Activated T-cell treated with anti-CD3 and anti-CD28 coated beads for 48 hours (primary cell): ENCODE measurements at places on chromosomes 16 and 17.

DNA sequence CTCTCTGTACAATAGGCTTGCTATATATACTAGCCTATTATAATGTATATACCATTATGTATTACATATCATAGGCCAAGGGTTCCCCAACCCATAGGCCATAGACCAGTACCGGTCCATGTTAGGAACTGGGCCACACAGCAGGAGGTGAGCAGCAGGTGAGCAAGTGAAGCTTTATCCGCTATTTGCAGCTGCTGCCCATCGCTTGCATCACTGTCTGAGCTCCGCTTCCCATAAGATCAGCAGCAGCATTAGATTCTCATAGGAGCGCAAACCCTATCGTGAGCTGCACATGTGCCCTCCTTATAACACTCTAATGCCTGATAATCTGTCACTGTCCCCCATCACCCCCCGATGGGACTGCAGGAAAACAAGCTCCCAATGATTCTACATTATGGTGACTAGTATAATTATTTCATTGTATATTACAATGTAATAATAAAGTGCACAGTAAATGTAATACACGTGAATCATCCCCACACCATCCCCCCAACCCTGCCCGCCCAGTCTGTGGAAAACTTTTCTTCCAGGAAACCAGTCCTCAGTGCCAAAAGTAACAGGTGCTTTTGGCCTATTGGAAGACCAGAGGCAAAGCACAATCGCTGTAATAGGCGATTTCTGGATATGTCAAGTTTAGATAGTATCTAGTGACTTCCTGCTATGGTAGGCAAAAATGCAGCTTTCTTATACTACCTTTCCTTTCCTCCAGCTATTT lies 84.1 kb downstream of the MYH11 start:
- DNase-seq: no peak

- no peak for DNase-seq
Observed at GRCh38 chr16:5393070-5393469, 295.5 kb upstream of the EEF2KMT start.

- no peak for DNase-seq
Observed at GRCh38 chr16:10410469-10410868, 24.6 kb downstream of the ATF7IP2 start.

DNA sequence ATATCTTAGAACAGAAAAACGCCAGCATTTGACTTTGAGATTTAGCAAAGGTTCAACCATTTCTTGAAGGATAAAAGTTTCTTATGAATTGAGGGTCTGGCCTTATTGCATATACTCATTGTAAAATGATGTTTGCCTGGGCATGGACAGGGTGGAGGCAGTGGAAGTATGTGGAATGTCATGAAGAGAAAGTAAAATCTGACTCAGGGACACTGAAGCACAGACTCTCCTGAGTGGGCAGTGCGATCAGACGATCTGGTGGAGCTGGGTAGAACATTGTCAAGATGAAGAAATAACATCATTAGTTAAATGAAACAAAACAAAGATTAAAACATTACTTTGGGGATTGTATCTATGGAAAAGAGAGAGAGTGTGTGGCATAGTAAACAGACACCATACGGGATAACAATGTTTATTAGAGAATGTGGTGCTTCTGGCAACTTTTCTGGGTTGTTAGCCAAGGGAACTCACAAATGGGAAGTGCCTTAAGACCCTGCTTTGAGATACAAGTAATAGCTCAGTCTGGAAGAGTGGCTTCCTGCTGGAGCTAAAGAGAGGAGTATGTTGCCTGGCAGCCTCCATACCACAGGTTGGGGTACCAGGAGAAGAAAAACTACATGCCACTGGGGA lies 4.4 kb downstream of the MAP3K3 start:
- no peak for DNase-seq

DNA sequence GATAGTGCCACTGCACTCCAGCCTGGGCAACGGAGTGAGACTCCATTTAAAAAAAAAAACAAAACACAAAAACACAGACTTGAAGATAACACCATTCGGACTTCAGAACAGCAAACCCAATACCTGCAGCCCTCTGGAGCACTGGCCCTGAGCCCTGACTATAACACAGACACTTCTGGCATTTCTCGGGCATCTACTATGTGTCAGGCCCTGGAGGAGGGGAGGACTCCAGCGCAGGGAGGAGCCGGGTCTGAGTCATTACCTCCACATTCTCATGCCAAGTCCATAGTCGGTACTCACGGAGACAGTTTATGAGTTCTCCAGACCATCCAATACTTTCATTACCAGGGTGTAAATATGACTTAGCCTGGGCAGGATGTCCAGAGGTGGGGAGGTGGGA lies 48.8 kb downstream of the PITPNM3 start:
- DNase-seq: no peak

DNA sequence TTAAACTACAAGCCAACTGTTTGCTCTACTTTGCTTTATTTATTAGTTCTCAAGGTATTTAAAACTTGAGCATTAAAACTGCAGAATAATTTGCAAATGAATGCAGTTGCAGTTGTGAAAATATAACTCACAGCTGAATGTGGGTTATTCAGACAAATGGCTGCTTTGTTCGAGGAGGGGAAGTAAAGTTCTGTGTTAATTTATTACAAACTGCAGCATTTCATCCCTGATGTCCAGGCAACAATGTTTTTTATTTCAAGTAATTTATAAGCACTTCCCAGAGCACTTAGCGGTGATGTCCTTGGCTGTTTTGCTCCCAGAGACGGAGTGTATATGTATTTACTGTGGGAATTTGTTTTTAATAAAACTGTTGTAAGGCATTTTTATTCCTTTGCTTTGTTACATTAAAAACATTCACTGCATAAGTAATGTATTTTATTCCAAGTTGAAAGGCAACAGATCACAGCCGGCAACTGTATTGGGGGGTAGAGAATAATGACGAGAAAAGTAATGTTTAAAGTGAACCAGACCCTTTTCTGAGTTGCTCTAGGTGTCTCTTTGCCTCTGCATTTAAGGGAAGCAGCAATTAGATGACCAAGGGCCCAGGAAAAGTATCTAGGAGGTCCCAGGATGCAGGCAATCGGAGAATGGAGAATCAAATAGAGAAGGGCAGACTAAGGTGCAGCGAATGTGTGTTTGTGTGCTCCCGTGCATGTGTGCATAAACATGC lies 291.2 kb upstream of the SALL1 start:
- DNase-seq: no peak

GRCh38 chr17:36717088-36717487 lies 115.7 kb downstream of the MRM1 start:
- DNase-seq: no peak

- no peak for DNase-seq
Observed at GRCh38 chr16:68005786-68006286, 6.6 kb upstream of the DPEP2 start.

GRCh38 chr17:64075913-64076312 lies 54.0 kb downstream of the ERN1 start:
- DNase-seq: no peak
